ENCODE measurements at places on chromosomes 2 and 18.

DNA sequence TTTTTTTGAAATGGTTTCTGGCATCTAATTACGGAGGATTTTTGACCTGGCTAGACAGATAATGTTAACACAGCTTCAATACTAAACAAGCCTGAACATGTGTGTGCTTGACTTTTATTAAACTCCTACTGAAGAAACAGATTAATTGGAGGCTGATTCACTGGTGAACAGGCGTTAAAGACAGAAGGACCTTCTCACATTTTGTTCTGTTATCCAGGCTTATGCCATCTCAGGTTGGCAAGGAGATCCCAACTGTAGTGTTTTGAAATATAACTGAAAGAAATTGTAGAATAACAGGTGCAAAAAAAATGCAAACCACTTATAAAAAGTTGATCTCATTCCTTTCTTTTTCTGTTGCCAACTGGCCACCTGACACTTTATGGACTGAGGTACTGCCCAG lies 269.6 kb downstream of the ARHGAP15 start:
- DNase-seq: no peak

DNA sequence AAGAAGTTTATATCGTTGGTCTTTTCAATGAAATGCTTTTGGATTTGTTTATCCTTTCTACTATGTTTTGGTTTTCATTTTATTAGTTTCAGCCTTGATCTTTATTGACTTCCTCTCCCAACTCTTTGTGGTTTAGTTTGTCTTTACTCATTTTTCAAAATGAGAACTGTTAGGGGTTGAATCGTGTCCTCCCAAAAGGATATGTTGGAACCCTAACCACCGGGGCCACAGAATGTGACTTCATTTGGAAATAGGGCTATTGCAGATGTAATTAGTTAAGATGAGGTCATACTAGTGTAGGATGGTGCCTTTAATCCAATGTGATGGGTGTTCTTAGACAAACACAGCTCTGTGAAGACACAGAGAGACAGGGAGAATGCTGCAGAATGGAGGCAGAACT lies 60.4 kb upstream of the IL1R2 start:
- no peak for DNase-seq

- no peak for DNase-seq
These were observed 485.1 kb downstream of the NRXN1 start for GRCh38 chr2:50546790-50547189.

- DNase-seq: no peak
These were observed 35.2 kb downstream of the HS1BP3 start for GRCh38 chr2:20615466-20616241.

- no peak for DNase-seq
These were observed 93.3 kb downstream of the ALPK2 start for GRCh38 chr18:58535340-58536201.

GRCh38 chr2:190980630-190981209 lies 33.3 kb downstream of the STAT1 start:
- no peak for DNase-seq

GRCh38 chr2:193806088-193806774 lies 1611.5 kb upstream of the TMEFF2 start:
- DNase-seq: peak; percentile 8

DNA sequence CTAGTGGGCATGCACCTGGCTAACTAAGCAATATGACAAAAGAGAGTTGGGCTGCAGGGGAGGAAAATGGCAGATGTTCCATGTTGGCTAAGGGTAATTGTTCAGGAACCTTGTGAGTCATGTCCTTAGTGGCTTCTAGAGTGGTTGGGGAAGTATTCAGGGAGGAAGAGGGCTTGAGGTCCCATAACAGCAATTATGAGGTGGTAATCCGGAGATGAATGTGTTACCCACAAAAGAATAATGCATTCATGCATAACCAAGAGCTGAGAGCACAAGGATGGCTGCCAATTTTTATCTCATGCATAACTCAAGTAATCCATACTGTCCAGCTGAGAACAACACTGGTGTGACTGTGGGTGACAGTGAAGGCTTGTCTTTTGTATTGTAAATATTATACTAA lies 42.9 kb downstream of the TMEFF2 start:
- DNase-seq: no peak

DNA sequence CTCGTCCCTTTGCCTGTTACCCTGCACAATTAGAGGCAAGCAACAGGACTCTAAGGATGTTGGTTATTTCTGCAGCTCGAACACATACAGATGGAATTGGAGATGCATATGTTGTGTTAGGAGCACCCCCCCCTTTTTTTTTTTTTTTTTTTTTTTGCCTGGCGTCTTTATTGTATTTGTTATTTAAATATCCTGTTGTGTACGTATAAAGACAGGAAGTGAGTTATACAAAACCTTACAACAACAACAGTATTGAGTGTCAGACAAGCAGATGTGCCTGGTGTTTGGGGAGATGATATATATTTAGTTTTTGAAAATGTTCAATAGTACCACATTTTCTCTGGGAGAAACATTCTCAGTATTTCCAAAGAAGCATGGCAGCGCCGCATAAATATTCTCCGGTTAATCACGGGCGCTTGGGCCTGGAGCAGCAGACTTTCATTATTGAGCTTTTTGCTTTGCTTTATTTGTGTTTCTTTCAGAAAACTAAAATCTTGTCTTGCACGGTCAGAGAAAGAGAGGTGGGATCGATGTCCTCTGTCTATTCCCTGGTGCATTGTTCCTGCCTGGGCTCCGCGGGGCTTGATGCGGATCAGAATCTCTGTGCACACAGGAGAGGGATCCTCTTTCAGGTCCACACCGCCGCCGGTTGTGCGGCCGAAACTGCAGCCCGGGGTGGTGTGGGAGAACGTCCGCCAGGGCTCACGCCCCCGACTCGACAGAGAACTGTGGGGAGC lies 23.2 kb upstream of the ZNF516 start:
- peak; percentile 40 for DNase-seq

DNA sequence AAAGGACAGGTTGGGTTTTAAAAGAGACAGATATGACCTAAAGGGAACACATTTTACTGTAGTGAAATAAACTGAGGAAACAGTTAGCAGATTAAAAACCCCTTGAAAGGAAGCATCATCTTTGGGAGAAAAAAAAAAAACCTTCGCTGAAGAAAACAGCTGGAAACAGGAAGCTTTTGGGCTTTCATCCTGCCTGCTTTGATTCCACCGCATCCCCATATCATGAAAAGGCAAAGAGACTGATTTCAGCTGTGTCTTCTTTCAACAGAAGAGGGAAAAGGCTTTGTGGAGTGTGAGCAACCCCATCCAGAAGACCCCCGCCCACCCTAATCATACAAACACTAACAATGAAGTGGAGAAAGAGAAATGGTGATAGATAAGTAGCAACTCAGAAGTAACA lies 86.4 kb downstream of the TCF4 start:
- no peak for DNase-seq
